ENCODE measurements at places on chromosomes 2 and 18. TPM values are rescaled to one million over a fixed set of nuclear protein-coding genes. Genes with fewer than 3 reads are reported as not detected.

The C18orf54 gene
- total RNA-seq, result 9.3 TPM

The CTNNA2 gene
- total RNA-seq, result not detected

The IL37 gene
- 2.0 TPM for total RNA-seq

The OSBPL6 gene
- total RNA-seq, result 2.3 TPM

The PDE1A gene
- 0.26 TPM for total RNA-seq

The HES6 gene
- 8.0 TPM for total RNA-seq

The TUBB8B gene
- total RNA-seq, result 0.35 TPM

The DNMT3A gene
- total RNA-seq, result 35.7 TPM

The SIX3 gene
- total RNA-seq, result not detected

The HOXD13 gene
- total RNA-seq, result not detected

The SLC4A1AP gene
- 24.2 TPM for total RNA-seq

The KCNG2 gene
- not detected for total RNA-seq

The CCDC74A gene
- total RNA-seq, result 2.0 TPM

The TRAF3IP1 gene
- total RNA-seq, result 21.2 TPM

The CNDP1 gene
- not detected for total RNA-seq

The GALNT1 gene
- 137 TPM for total RNA-seq

The RGPD8 gene
- 2.3 TPM for total RNA-seq

The TRAPPC8 gene
- 40.1 TPM for total RNA-seq

The ABCB11 gene
- total RNA-seq, result 2.1 TPM

The NRP2 gene
- 19.9 TPM for total RNA-seq

The AKAIN1 gene
- not detected for total RNA-seq

The TMEM247 gene
- total RNA-seq, result not detected

The PHOSPHO2 gene
- total RNA-seq, result 12.7 TPM

The SH3BP4 gene
- 35.0 TPM for total RNA-seq

The ANO7 gene
- total RNA-seq, result 8.0 TPM

The MYCN gene
- 5.5 TPM for total RNA-seq

The RAB6C gene
- total RNA-seq, result not detected

The DNAJC5G gene
- total RNA-seq, result not detected

The EML6 gene
- total RNA-seq, result 1.1 TPM

The CDCA7 gene
- total RNA-seq, result 48.2 TPM

The PSTPIP2 gene
- total RNA-seq, result 2.6 TPM

The EVX2 gene
- total RNA-seq, result not detected

The DSC3 gene
- total RNA-seq, result 9.8 TPM

The MEP1B gene
- not detected for total RNA-seq

The NYAP2 gene
- total RNA-seq, result not detected

The DLX1 gene
- not detected for total RNA-seq

The CFAP65 gene
- total RNA-seq, result 1.3 TPM

The GKN1 gene
- total RNA-seq, result not detected

The DYSF gene
- total RNA-seq, result 3.2 TPM

The ABCG8 gene
- total RNA-seq, result 1.6 TPM

The IL1RL2 gene
- total RNA-seq, result 0.68 TPM

The AGAP1 gene
- total RNA-seq, result 63.8 TPM

The ANKRD30BL gene
- total RNA-seq, result not detected

The GULP1 gene
- total RNA-seq, result 94.4 TPM

The LIMS4 gene
- total RNA-seq, result not detected

The DPP4 gene
- 27.6 TPM for total RNA-seq

The FMNL2 gene
- 46.5 TPM for total RNA-seq
